ENCODE measurements at places on chromosomes 11 and 22. TPM values are rescaled to one million over a fixed set of nuclear protein-coding genes. Genes with fewer than 3 reads are reported as not detected.

LSP1 gene
- total RNA-seq, result 453 TPM

ST14 gene
- total RNA-seq, result 0.51 TPM

- DNase-seq, result no peak
Observed at GRCh38 chr11:64534391-64534801, 56.6 kb upstream of the SLC22A12 start.

DMC1 gene
- total RNA-seq, result 13.2 TPM

DNA sequence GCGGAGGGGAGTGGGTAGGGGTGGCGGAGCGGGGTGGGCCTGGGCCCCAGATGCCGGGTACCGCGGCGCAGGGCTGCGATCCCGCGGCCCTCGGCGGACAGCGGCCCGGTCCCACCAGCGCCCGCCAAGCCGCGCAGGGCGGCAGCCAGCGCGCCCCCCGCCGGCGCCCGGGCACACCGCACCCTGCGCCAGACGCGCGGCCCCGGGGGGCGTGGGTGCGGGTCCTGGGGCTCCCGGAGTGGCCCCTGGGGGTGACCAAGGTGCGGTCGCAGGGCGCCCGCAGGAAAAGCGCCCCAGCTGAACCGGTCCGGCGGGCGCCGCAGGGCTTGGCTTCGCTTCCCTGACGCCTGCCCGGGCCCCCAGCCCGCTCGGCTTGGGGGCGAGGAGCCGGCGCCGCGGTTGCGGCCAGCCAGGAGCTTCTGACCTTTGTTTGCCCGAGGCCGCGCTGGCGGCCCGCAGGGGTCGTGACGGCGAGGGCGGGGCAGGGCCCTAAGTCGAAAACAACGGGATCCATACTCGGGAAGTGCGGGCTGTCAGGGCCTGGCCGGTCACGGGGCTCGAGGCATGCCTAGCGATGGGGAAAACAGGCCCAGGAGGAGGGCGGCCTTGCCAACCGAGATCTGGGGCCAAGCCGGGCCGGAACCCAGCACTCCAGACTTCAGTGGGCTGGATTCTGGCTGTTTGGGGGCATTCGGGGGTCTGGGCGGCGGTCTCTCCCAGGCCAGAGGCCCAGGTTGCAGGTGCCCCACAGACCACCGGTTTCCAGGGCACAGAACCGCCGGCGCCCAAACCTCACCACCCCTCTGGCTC is 581 bp upstream of the AP5B1 start:
- DNase-seq, result no peak

GRCh38 chr11:96097844-96098421 is 174.0 kb upstream of the MTMR2 start:
- no peak for DNase-seq

- DNase-seq, result no peak
Observed at GRCh38 chr22:46350121-46350520, 14.6 kb downstream of the TRMU start.

KRTAP5-9 gene
- total RNA-seq, result not detected

DNA sequence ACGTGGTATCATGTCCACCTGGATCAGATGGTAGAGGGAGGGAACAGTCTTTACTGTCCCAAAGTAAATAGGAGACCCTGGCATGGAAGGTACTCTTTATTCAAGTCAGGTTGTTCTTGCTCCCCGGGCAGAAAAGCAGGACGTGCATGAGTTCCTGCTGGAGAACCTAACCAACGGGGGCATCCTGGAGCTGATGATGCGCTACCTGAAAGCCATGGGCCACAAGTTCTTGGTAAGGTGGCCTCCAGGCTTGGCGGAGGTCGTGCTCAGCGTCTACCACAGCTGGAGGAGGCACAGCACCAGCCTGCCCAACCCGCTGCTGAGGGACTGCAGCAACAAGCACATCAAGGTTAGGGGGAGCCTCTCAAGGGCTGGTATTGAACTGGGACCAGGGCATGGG is 48.7 kb downstream of the CABIN1 start:
- DNase-seq, result no peak

GRCh38 chr11:101582989-101583250 is 887 bp downstream of the TRPC6 start:
- DNase-seq, result no peak

DNA sequence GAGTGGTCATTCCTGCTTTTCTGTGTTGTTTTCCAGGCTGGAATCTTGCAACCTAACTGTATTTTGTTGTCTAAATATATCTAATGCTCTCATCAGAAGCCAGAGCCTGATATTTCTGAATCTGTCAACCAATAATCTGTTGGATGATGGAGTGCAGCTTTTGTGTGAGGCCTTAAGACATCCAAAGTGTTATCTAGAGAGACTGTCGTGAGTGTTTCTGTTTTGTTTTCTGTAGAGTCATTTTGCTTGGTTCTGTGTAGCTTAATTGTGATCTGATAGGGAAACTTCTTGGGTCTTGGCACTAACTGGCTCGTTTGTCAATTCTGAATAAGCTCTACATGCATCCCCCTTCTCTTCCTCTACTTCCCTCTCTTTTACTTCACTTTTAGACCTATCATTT is 31.2 kb upstream of the RBMXL2 start:
- DNase-seq, result no peak

- no peak for DNase-seq
Observed at GRCh38 chr11:100810146-100810545, 123.1 kb downstream of the ARHGAP42 start.

DNA sequence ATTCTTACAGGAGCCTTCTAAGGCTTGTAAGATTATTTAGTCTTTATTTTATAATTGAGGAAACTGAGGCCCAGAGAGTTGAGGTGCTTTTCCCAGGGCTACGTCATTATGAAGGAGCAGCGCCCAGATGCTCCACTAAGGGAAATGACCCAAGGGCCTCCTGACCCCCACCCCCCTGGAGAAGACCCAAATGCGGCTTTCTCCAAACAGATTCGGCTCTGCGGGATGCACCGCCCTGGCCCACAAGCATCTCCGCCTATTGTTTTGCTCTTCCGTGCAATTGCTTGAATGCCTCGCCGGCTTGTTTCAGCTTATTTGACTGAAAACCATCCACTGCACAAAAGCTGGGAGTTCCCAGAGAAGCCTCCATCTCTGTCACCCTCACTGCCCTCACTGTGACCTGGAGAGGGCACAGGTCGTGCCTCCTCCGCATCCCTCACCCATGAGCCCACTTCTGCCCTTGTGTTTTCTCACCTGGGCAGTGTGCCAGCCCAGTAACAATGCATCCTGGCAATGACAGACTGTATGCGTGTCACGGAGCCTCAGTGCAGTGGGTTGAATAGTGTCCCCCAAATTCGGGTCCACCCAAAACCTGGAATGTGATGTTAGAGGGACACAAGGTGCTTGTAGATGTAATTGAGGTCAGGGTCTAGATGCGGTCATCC is 790.2 kb downstream of the TBC1D22A start:
- DNase-seq, result no peak

OR5A1 gene
- not detected for total RNA-seq

DNA sequence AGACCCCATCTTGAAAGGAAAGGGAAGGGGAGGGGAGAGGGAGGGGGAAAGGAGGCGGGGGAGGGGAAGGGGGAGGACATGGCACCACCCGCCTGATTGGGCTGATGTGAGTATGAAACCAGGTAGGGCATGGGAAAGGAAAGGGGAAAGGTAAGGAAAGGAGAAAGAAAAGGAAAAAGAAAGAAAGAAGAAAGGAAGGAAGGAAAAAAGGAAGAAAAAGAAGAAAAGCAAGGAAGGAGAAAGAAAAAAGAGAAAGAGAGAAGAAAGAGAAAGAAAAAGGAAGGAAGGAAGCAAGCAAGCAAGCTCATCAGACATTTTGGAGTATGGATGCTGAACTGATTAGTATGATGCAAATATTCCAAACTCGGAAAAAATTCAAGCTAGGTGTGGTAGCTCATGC is 36.0 kb upstream of the TFIP11 start:
- DNase-seq, result no peak

SIPA1 gene
- total RNA-seq, result 266 TPM

HOATZ gene
- not detected for total RNA-seq

DNA sequence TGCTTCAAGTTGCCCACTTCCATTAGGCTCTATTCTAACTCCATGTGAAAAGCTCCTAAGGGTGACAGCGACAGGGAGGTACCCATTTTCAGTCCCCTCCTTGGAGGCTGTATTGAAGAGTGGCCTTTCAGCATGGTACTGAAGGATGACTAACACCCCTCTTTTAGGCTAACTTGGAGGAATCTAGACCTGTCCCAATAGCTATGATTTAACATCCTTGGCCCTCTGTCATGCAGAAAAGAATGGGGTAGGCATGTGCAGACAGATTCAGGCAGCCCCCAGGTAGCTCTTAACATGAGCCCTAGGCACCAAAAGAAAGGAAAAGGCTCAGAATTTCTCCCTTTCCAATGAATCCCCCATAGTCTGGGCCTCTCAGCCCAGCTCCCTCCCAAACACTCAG is 89.3 kb upstream of the AMOTL1 start:
- DNase-seq, result no peak

DNA sequence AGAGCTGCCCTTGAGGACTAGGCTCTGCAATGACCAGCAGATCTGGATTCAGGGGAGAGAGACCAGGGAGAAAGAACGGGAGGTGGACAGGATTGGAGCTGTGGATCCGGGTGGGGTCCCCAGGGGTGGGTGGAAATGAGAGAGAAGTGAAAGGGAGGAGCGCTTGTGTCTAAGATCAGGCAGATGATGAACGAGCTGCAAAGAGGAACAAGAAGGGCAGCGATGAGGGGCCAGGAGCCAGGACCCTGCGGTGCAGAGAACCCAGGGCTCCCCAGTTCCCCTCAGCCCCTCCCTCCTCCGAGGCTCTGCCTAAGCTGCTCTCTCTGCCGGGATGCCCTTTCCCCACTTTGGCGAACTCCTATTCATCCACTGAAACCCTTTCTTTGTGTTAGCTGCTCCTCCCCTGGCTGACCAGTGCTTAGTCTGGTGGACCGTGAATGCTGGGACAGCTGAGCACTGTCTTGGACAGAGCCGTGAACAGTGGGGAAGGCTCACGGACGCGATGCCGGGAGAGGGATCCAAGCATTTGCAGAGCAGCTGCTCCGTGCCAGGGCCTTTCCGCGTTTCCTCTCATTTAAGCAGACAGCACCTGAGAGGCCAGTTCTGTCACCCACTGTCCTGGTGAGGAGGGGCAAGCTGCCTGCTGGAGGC is 35.9 kb downstream of the SHISAL1 start:
- no peak for DNase-seq

ANO5 gene
- total RNA-seq, result 0.09 TPM

OR8D1 gene
- total RNA-seq, result not detected

RAB39A gene
- 0.43 TPM for total RNA-seq

DNA sequence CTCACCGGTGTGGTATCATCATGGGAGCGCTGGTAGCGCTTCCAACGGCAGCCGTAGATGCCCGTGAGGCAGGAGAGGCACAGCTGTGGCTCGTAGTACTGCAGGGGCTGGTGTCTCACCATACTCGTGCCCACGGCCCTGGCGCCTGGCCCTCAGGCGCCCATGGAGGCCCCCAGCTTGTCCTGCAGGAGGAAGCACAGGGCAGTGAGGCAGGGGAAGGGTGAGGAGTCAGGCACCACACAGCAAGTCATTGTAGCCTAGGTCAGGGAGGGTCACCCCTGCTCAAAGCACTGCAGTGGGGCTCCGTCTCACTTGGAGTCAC is 44.6 kb upstream of the KLHL35 start:
- no peak for DNase-seq

GRCh38 chr22:41028841-41029240 is 63.6 kb upstream of the EP300 start:
- DNase-seq, result no peak
